CD4-positive, alpha-beta memory T cell (primary cell): ENCODE measurements at places on chromosomes 16 and 17. TPM values are rescaled to one million over a fixed set of nuclear protein-coding genes. Genes with fewer than 3 reads are reported as not detected.

The HBA2 gene
- total RNA-seq: 0.75 TPM

The KRT33B gene
- not detected for total RNA-seq

DNA sequence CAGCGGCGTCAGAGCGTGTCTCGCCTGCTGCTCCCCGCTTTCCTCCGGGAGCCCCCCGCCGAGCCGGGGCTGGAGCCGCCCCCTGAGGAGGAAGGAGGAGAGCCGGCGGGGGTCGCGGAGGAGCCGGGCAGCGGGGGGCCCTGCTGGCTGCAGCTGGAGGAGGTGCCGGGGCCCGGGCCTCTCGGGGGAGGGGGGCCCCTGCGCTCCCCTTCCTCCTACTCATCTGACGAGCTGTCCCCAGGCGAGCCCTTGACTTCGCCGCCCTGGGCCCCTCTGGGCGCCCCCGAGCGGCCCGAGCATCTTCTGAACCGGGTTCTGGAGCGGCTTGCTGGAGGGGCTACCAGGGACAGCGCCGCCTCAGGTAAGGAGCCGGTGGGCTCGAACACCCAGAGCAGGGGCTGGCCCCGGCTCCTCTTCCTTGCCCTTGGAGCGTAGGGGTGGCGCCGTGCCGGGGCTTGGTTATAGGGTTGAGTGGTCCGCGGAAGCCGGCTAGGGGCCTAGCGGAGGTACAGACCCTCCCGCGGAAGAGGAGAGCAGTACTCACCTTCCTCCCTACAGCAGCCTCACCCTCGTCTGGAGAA, 841 bp downstream of the RAPGEFL1 start:
- no peak for DNase-seq
- H3K27ac ChIP-seq: no peak overlapping the region
- H3K4me3 ChIP-seq: no peak overlapping the region
- peaks cover 7% of the 10 kb centered on the region for H3K4me1 ChIP-seq
- H3K36me3 ChIP-seq: peaks cover 8% of the 10 kb centered on the region

The ZNF469 gene
- total RNA-seq: 0.61 TPM

GRCh38 chr16:70428178-70428998, 10.5 kb downstream of the ST3GAL2 start:
- H3K4me3 ChIP-seq: no peak overlapping the region
- no peak for DNase-seq
- H3K36me3 ChIP-seq: no peaks in the 10 kb centered on the region
